ENCODE measurements at places on chromosomes 13 and 19.

DNA sequence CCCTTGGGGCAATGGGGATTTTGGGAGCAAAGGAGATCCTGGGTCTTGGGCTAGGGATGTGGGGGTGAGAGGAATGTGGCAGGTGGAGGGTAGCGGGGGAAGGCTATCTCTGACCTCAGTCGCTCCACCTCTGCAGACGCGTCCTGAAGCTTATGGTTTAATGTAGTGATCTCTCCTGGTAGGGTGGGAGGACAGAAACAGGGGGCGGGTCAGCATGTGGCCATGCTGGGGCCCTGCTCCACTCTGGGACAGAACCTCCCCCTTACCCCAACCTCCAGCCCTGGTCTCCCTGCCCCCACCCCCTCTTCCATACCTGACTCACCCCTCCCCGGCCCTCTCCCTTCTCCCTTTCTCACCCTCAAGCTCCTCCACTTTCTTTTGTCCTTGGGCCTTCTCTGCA lies 1.4 kb downstream of the BST2 start:
- DNase-seq, result no peak

DNA sequence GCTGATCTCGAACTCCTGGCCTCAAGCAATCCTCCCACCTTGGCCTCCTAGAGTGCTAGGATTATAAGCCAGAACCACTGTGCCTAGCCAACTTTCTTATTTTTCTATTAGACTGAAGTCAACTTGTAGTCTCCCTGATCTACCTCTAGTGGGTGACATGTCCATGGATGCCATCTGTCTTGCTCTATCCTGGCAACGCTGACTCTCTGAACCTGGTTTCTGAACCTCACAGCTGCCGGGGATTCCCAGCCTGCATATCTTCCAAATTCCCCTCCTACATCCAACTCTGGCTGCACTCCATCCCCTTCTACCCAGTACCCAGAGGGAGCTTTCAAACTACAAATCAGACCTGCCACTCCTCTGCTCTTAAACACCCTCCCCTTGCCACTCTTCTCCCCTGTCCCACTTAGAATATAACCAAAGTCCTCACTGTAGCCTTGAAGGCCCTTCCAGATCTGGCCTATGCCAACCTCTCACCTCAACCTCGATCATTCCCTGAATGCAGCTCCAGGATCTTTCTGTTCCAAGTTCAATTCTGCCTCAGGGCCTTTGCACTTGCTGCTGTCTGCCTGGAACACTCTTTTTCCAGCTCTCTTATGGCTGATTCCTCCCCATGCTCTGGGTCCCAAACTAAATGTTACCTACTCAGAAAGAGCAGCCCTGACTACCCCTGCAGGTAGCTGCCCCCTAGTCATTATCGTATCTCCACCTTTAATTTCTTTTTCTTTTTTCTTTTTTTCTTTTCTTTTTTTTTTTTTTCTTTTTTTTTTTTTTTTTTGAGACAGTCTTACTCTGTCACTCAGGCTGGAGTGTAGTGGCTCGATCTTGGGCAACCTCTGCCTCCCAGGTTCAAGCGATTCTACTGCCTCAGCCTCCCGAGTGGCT lies 2.2 kb downstream of the CLIP3 start:
- DNase-seq, result no peak

GRCh38 chr19:38952395-38953165 lies 21.8 kb downstream of the MRPS12 start:
- no peak for DNase-seq

DNA sequence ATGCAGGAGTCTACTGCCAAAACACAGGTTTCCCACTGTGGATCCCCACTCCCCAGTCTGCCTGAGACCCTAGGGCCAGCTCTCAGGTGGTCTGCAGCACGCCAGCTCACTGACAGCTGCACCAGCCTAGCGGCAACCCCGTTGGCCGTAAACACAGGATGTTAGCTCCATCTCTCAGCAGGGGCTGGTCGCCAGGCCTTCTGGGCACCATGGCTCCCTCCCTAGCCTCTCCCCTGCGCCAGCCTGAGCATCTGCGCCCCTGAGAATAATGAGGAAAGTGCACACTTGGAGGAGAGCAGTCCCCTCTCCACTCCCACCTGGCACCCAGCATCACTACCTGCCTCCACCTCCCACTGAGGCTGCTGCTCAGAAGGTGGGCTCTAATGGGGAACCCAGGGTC lies 20.8 kb upstream of the EPHX3 start:
- DNase-seq, result no peak

DNA sequence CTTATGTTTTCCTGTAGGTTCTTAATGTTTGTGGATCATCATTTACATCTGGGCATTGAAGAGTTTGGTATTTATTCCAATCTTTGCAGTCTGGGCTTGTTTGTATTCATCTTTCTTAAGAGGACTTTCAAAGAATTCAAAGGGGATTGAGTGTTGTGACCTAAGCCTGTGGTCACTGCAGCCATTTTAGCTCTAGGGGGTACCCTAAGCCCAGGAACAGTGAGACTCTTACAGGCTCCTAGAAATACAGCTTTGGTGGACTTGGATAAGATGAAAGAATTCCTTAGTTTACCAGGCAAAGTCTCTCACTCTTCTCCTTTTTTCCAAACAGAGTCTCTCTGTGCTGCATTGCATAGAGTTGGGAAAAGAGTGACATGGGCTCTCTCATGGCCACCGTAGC lies 2539.0 kb upstream of the PCDH20 start:
- no peak for DNase-seq

DNA sequence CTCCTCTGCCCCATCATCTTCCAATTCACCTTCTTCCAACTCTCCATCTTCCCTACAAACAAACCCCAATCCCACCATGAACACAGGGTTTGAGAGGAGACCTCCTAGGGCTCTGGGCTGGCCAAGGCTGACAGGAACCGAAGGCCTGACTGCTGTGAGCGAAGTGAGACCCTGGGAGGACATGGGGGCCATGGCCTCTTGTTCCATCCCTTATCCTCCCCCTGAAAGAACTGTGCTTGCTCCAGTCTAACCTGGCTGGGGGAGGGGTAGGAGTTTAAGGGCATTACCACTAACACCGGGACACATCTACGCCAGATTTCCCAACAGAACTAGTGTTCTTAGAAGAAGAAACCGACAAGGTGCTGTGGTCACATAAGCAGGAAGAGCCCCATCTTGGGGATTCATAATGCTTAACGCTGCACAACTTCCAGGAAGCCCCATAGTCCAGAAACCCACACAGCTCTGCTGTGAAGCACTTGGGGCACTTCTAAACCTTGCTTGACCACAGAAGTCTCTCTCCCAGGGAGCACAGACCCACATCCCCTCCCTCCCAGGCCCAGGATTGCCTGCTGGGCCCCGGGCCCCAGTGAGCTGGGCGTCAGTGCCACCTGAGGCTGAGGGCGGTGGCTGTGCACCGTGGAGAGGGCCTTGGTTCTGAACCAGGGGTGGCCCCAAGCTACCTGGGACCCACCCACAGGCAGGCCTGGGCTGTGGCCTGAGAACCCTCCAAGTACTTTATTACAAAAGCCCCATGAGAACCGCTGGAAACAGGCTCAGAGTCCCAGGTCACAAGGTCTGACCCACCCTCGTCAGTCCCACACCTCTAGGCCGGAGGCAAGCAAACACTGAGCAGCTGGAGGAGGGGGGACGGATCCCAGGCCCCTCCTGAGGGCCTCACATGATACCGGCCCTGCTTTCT lies 18.8 kb downstream of the ZC3H4 start:
- peak; percentile 4 for DNase-seq

DNA sequence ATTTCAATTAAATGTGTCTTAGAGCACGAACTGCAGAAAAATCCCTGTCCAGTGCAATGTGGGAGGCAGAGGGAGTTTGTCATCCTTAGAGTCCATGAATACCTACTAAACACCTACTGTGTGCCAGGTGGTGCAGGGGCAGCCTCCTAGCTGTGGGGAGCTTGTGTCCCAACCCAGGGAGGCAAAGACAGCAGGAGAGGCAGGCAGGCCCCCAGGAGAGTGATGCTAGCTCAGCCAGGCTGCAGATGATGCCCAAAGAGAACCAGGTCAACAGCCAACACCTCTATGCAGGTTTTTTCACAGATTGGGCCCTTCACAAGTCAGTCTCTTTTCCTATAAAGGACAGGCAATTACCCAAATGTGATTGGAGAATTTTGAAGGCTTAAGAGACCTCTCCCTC lies 108.2 kb upstream of the UQCRFS1 start:
- no peak for DNase-seq

DNA sequence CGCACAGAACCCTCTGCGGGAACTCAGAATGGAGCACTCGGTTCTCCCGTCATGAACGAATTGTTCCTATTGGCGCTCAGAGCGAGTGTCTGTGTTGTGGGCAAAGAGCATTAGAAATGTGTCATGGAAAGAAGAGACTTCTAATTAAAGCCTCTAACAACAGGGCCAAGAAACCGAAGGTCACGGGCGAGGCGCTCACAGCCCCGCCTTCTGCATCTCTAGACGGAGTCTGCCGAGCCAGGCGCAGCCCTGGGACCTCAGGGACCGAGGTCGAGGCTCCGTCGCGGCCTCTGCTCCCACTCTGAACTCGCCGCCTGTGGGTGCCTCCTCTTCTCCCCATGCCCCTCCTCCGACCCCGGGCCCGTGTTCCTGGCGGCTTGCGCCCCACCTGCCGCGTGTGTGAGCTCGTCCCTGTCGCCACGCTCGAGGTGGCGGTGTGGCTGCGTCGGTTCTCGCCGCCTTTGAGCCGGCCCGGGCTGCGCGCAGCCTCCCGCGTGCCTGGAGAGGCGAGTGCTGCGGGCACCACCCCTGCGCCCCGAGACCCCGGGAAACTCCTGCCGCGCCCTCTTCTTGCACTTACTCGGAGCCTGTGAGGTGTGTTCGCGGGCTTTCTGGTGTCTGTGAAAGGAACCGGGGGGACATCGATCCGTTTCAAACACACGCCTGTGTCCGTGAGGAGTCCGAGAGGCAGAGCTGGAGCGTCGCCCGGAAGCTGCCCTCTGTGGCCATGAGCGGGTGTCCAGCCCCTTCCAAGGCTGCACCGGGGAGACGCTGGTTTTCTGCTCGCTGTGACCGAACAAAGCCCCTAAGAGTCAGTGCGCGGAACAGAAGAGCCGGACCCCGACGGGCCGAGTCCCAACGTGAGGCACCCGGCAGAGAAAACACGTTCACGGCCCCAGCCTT lies 45.4 kb upstream of the SPACA7 start:
- no peak for DNase-seq

GRCh38 chr19:41431426-41432386 lies 4.5 kb upstream of the B3GNT8 start:
- DNase-seq, result no peak

- DNase-seq, result peak; percentile 37
These were observed 10.1 kb upstream of the SLC25A42 start for GRCh38 chr19:19053508-19054314.

DNA sequence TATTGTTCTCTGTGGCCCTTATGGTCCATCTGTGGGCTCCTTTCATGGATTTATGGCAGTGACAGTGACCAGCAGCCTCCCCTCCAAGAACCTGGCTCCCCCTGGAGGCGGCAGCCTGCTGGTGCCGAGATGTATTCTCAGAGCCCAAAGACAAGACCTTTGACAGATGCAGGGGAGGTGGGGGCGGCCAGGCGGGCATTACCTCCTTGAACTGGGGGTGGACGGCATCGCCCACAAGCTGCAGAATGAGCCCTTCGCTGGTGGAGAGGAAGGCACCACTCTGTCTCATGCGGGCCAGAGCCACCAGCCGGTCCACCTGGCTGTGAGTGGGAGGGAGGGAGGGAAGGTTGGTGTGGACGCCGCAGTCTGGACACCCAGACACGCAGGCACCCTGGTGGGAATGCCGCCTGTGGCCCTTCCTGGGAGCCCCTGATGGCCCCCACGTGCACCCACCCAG lies 6.6 kb downstream of the ISOC2 start:
- no peak for DNase-seq

DNA sequence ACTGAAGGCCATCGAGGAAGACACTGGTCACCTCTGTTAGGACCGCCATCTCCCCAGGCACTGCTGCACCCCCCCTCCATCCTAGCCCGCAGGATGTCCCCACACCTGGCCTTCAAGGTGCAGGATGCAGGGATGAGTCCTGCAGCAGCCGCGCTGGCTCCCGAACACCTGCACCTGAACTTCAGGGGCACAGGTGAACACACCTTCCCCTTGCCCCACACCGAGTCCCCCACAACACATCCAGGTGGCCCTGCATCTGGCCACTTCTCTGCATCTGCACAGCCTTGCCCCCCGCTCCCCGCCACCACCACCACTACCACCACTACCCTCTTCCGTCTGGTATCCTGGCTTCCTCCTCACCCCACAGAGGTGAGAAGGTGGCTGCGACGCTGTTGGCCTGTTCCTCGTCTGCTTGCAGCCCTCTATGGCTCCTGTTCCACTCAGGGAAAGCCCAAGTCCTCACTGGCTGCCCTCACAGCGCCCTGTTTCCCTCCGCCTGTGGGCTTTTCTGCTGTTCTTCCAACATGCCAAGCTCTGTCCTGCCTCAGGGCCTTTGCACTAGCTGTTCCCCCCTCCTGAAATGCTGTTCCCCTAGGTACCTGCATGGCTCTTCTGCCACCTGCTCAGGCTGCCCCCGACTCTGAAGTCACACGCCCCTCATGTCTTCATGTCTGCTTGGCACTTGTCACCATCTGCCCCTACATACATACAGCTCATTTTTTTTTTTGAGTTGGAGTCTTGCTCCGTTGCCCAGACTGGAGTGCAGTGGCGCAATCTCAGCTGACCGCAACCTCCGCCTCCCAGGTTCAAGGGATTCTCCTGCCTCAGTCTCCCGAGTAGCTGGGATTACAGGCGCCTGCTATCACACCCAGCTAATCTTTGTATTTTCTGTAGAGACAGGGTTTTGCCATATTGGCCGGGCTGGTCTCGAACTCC lies 1.4 kb upstream of the CERS1 start:
- DNase-seq, result no peak

- DNase-seq, result no peak
These were observed 49.6 kb downstream of the MLLT1 start for GRCh38 chr19:6229951-6230712.

GRCh38 chr13:107644136-107644535 lies 571.2 kb downstream of the LIG4 start:
- DNase-seq, result no peak

GRCh38 chr19:52679598-52679997 lies 41.4 kb upstream of the ZNF83 start:
- DNase-seq, result no peak

DNA sequence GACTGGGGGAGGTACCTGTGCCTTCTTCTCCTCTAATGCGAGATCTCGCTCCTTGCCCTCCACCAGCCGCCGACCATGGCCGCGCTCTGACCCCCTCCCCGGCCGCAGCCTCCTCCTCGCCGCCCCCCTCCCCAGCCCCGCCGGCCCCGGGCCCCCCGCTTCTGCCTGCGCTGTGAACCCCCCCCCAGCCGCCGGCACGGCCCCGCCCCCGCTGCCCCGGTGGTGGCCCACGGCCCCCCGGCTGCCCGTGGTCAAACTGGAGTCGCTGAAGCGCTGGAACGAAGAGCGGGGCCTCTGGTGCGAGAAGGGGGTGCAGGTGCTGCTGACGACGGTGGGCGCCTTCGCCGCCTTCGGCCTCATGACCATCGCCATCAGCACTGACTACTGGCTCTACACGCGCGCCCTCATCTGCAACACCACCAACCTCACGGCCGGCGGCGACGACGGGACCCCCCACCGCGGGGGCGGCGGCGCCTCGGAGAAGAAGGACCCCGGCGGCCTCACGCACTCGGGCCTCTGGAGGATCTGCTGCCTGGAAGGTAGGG lies at the start of gene CACNG8:
Gene CACNG8, plus strand, starts transcription at position 51 of the 545 bp plus-strand sequence.
- DNase-seq, result no peak

- DNase-seq, result no peak
These were observed 386.2 kb downstream of the IRS2 start for GRCh38 chr13:109400209-109400608.
